CD4-positive, alpha-beta memory T cell (primary cell): ENCODE measurements at places on chromosomes 13 and 19. TPM values are rescaled to one million over a fixed set of nuclear protein-coding genes. Genes with fewer than 3 reads are reported as not detected.

SIGLEC5 gene
- not detected for total RNA-seq

CCDC9 gene
- total RNA-seq, result 39.5 TPM

LMTK3 gene
- total RNA-seq, result 20.6 TPM

TSHZ3 gene
- 0.44 TPM for total RNA-seq

ANGPTL4 gene
- total RNA-seq, result not detected

SAMD4B gene
- 79.6 TPM for total RNA-seq

DNA sequence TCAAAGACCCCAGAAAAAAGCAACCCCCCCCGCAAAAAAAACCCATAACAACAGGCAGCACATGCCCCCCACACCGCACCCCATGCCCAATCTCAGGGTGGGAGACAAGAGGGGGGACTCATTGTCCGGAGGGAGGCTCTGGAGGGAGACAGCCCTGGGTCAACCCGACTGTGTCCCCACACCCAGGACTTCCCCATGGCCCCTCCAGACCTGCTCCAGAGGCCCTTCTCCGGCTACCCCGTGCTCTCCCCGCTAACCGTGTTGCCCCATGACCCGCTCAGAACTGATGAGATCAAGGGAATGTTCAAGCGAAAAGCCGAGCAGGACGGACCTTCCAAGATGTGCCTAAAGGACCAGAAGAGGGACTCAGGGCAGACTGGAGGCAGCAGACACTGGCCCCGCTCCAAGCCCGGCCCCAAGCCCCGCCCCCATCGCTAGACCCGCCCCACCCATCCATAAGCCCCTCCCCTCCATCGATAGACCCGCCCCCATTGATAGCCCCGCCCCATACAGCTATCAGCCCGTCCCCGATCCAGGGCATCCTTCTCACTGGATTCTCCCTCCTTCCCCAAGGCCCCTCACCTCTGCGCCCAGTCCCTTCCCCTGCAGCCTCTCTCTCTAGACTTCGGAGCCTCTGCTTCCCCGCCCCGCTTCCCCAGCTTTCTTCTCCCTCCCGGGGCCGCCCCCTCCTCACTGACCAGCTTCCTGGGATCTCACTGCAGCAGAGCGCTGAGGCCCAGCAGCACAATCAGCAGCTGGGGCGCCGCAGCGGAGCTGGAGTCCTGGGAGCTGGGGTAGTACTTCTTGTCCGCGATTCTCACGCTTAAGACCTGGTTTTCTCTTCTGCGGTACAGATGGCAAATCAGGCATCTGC, 2.2 kb downstream of the BST2 start:
- DNase-seq, result peak; percentile 48

DNA sequence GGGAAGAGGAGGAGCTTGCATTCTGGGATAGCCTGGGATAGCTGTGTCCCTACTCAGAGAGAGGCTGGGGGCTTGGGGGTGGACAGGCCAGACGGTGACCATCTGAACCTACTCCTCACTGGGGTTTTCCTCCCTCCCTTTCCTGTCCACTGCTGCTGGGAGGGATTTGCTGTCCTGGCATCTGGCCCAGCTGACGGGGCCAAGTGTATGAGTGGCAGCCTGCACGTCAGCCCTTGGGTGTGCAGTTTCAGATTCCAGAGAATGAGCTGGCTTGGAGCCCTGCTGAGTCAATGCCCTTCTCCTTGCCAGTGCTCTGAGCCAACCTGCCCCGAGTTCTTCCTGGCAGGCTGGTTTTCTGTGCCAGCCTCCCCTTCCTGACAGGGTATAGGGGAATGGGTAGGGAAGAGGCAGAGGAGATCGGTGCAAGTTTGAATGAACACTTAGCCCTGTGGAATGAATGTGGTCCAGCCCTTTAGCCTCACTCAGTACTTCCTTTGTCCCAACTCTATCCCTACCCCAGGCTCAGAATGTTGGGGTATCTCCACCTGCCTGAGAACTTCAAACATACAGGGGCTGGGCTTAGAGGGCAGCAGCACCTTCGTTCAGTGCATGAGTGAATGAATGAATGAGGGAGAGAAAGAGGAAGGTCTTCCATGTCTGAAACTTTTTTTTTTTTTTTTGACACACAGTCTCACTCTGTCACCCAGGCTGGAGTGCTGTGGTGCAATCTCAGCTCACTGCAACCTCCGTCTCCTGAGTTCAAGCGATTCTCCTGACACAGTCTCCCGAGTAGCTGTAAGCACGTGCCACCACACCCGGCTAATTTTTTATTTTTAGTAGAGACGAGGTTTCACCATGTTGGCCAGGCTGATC, 1.8 kb upstream of the ANGPTL4 start:
- no peak for DNase-seq

DNA sequence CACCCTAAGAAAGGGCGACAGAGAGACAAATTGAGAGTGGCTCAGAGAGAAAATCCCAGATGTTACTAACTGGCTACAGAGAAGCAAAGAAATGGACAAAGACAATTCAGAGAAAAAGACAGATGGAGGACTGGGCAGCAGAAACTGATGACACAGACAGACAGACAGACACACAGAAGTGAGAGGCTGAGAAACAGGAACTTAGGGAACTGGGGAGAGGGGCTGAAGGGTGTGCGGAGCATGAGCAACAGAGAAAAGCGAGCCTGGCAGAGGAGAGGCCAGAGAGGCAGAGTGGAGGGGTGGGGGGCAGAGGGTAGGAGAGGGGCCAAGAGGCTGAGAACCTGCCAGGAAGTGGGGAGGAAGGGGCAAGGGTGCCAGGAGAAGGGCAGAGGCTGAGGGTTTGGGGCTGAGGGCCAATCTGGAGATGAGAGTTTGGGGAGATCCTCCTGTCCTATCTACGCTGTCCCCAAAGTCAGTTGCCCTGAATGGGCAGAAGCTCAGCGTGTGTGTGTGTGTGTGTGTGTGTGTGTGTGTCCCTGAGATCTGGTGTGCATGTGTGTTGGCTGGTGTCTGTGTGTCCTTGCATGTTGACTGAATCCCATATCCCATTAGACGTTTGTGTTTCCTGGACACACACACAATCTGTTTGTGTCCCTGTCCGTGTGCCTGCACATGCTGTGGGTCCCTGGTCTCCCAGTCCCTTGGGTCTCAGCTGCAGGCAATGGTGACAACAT, 5.6 kb upstream of the ERFL start:
- DNase-seq, result no peak

- no peak for DNase-seq
These were observed 269.0 kb downstream of the FGF14 start for GRCh38 chr13:102132777-102133295.

DNA sequence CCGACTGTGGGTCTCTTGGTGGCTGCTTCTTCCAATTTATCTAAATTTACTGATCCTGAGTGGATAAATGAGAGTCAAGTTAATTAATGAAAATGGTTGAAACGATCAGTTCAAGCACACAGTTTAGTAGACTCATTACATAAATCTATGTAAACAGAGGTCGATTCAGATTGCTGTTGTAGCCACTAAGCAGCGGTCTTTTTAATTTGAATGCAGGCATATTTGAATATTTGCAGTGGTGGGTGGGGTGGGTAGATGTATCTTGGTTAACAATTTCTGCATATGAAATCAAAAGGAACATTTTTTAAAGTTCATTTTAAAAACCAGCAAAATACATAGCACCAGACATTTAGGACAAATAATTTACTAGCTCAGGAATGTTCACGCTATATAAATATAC, 325.9 kb downstream of the KLF12 start:
- DNase-seq, result no peak

DNA sequence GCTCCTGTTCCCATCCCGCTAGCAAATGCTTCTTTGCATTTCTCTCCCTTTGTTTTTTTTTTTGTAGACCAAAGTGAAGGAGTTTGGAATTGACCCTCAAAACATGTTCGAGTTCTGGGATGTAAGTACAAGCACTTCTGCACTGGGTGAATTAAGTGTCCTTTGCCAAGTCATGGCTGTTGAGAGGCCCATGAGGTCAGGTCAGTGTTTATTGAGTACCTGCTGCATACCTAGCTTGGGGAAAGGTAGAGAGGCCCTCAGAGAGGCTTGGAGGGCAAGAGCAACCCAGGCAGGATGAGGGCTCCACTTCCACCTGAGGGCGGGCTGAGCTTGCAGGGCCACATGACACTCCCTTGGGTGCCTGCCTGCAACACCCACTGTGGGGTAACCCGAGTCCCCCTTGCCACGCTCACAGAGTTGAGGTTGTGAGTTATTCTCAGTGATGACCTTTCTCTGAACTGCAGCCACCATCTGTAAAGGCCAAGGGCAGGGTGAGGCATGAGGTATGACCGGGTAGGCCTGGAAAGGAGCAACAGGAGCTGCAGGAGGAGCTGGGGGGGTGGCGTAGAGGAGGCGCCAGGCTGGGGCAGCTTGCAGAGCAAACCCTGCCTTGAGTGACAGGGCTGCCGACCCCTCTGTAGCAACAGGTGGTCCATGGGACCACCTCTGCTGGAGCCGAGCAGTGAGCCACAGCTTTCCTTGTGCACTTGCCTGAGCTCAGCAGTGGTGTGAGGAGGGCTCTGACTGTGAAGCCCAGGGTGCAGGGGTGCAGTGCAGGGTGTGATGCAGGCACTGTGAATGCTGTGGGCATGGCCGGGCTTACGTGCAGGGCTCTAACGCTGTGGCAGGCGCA, 16.6 kb downstream of the GPI start:
- DNase-seq, result no peak

DNA sequence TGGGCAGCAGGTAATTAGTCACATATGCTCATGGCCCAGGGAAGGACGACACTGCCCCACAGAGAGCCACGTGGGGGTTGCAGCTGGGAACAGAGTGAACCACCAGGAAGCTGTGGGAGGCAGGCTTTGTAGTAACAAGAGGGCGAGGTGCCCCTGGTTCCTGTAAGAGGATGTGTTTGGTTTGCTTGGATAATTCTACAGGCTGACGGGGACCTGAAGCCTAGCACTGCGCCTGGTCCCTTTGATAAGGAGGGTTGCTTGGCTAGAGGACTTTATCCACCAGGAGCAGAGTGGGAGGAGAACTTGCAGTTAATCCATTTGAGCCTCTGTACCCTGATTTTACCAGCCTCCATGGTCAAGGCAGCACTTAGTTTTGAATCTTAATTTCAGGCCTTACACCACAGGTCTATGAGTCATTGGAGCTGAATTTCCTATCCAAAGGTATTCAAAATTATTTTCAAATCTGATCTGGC, 67.4 kb upstream of the CLDN10 start:
- no peak for DNase-seq

DNA sequence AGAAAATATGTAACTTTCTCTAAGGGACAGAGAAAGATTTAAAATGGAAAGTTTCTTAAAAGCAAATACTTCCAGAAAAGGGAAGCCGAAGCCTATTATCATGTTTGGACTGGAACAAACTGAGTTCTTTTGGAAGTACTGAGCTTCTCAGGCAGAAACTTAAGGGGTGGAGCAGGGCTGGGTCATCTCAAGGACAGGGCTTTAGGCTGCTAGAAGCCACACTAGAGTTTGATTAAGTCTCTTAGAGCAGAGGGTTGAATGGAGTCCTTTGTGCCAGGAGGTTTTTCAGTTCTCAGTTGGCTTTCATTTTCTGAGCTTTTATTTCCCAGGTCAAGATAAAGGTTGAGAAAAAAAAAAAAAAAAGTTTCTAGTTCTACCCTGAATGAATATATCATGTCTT, 432.7 kb downstream of the SLITRK5 start:
- DNase-seq, result no peak

DNA sequence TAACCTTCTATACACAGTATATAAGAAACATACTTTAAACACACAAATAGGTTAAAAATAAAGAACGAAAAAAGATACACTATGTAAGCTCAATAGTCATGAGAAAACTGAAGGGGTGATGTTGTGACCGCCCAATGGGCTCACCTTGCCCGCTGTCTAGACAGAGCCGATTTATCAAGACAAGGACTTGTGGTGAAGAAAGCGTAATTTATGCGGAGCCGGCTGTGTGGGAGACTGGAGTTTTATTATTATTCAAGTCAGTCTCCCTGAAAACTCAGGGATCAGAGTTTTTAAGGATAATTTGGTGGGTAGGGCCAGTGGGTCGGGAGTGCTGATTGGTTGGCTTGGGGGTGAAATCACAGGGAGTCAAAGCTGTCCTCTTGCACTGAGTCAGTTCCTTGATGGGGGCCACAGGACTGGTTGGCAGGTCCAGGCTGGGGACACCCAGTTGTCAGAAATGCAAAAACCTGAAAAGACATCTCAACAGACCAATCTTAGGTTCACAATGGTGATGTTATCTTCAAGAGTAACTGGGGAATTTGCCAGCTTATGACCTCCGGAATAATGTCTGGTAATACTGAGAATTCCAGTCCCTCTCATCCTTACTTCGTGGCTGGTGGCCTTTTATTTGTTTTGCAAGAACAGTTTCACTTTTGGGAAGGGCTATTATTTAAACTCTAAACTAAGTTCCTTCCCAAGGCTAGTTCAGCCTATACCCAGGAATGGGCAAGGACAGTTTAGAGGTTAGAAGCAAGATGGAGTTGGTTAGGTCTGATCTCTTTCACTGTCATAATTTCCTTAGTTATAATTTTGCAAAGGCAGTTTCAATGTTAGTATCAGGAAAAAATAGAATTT, 96.6 kb downstream of the UBL3 start:
- no peak for DNase-seq

DNA sequence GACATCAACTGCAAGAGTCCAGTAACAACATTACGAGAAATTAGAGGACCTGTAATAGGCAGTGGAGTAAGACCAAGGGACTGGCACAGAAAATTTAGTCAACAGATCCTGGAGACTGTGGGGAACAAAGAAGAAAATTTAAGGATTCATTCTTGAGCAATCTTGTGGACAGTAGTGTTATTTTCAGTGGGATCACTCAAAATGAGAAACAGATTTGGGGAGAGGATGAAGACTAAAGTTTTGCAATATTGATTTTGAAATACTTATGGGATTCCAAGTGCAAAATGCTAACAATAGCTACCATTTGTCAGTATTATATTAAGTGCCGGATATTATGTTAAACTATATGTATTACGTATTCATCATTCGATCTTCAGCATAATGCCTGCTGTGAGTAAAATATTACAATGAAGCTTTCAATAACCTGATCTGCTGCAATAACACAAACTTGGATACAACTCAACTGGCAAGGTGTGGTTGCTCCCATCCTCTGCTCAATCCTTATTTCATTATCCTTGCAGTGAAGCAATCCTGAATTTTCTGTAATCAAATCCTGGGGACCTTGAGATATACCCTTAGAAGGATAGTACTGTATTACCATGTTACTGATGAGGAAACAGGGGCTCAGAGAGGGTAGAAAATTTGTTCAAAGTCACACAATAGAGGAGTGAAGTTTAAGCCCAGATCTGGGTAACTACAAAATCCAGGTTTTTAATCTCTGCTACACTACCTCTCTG, 84.2 kb downstream of the SACS start:
- DNase-seq, result no peak

- DNase-seq, result no peak
These were observed 97.5 kb downstream of the SLC10A2 start for GRCh38 chr13:102968572-102969228.

GRCh38 chr13:21016487-21016886, 44.9 kb downstream of the LATS2 start:
- DNase-seq, result no peak

GRCh38 chr19:50979758-50980157, 4.0 kb downstream of the KLK7 start:
- no peak for DNase-seq
